ENCODE measurements at places on chromosomes 6 and 20.

GRCh38 chr20:46998477-46999240 lies 104.0 kb downstream of the EYA2 start:
- no peak for DNase-seq

GRCh38 chr6:17159240-17159639 lies 57.4 kb downstream of the STMND1 start:
- DNase-seq, result no peak

DNA sequence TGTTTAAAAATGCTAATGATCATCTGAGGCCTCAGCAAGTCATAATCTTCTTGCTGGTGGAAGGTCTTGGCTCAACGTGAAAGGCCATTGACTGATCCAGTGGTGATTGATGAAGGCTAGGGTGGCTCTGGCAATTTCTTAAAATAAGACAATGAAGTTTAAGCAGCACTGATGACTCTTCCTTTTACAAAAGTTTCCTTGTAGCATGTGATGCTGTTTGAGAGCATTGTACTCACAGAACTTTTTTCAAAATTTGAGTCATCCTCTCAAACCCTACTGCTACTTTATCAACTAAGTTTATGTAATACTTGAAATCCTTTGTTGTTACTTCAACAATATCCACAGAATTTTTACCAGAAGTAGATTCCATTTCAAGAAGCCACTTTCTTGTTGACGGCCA lies 382.3 kb downstream of the ESR1 start:
- DNase-seq, result no peak

DNA sequence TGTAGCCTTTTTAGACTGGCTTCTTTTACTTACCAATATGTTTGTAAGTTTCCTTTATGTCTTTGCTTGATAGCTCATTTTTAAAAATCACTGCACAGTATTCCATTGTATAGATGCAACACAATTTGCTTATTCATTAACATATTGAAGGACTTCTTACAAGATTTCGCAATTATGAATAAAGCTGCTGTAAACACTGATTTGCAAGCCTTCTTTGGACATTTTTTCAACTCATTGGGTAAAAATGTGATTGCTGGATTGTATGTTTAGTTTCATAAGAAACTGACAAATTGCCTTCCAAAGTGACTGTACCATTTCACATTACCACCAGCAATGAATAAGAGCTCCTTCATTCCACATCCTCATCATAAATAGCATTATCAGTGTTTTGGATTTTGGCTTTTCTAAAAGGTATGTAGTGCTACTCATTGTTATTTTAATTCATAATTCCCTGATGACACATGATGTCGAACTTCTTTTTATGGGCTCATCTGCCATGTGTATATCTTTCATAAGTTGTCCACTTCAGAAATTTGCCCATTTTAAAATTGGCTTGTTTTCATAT lies 80.7 kb downstream of the TFAP2B start:
- DNase-seq, result no peak

DNA sequence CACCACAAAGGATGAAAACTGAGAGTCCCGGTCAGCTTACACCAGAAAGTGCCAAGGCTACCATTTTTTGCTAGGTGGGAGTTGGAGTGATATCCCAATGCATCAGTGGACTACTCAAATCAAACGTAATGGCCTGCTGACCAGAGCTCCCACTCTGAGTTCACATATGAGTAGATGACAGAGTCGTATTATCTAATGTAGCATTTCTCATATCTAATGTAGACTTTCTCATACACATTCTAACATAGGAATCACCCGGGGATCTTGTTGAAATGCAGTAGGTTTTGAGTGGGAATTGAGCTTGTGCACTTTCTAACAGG lies 38.4 kb upstream of the FUCA2 start:
- no peak for DNase-seq
